Right ventricle myocardium superior (tissue), 1 donor: ENCODE measurements at places on chromosomes 11 and 22. TPM values are rescaled to one million over a fixed set of nuclear protein-coding genes. Genes with fewer than 3 reads are reported as not detected.

Gene SLC22A6
- not detected for total RNA-seq

Gene GRIK4
- total RNA-seq, result 0.11 TPM

Gene AIFM3
- total RNA-seq, result 0.67 TPM

DNA sequence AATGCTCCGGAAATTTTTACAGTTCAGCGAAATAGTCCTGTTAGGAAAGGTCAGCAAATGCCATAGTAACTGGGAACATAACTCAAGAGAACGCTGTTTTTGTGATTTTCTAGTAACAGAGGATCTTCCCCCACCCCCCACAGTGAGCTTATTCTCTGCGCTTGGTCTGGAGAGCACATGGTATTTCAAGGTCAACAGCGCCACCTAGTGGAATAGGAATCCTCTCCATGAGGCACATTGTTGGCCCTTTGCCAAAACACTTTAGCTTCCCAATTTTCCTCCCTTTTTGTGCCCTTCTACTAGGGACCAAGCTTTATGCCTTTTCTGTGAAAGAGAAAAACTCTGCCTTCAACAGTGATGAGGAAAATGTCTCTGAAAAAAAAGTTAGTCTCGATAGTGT, 13.2 kb upstream of the OR4C12 start:
- no peak for DNase-seq

Gene ANGPTL5
- total RNA-seq, result 1.9 TPM

DNA sequence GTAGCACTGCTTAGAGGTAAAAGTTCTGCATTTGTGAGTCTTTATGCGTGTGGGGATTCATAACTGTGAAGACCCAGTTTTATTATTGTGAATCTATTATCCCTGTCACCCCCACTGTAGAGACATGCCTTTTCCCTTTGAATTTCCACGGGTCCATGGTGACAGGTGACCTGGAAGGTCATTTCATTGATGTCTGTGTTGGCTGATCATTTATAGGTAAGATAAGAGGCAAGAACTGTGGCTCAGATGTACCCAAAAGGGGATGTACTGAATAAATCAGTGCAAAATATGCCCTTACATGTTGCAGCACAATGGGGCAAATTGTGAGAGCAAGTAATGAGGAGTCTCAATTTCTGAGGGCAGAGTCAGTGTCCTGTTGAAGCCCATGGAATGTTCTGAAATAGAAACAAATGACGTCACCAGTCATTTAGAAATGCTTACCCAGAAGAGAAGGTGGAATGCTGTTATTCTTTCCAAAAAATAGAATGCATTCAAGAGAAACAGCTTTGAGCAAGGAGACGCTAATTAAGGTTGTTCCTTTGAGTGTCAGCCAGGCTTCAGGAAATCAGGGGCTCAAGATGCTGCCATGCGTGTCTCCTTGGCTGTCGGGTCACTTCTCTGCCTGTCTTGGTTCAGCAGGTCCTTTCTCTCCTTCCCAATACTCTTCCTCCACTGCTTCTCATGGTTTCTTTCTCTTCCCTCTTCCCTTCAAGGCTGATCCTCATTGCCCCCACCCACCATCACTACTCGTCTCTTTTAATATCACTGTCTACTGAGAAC, 118.7 kb upstream of the E2F8 start:
- no peak for DNase-seq

DNA sequence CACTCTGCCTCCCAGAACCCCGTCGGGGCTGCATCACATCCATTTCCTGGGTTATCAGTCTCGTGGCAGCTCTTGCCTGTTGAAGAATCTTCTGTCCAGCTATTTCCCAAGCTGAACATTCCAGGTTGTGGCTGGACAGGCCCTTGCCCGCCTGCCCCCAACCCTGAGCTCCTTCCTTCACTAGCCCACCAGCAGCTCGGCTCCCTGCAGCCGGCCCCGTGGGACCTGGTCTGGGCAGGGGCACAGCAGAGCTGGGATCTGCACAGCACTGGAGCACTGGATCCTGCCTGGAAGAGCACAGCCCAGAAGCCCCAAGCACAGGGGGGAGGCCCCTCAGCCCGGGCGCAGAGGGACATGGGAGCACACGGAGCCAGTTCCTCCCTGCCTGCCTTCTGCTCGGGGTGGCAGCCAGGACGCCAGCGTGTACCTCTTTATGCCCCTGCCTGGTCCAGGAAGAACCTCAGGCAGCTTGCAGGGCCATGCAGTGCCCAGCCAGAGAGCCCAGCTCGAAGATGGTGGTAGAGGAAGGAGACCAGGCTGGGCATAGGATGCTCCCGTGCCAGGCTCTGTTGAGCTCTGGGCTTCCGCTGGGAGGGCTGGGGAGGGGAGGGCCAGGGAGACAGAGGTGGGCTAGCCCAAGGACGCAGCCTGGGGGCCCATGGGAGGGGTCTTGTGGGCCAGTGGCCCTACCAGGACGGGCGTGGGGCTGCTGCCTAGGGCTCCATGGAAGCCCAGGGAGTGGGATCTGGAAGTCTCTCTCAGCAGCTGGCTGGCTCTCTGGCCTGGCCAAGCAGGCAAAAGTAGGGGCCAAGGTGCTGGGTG, 16.6 kb upstream of the GNB1L start:
- peak; percentile 35 for DNase-seq

DNA sequence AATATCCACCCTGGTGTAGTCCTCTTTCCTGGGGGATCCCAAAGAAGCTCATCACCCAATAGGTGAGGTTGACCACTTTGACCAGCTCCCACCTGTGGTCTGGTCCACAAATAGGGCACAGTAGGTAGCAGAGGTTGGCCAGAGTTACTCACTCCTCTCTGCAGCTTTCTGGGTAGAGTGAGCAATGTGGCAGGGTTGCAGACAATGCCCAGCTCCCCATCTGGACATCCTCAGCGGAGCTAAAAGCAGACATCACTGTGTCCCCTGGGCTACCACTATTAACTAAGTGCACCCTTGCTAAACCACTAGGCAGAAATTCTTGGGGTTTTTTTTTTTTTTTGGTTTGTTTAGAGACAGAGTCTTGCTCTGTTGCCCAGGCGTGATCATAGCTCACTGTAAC, 48.4 kb upstream of the TP53I11 start:
- DNase-seq, result no peak

Gene ABCC8
- total RNA-seq, result 0.91 TPM

GRCh38 chr11:126189109-126189929, 22.1 kb downstream of the RPUSD4 start:
- DNase-seq, result no peak

Gene NAALADL1
- total RNA-seq, result 3.1 TPM

Gene LAYN
- total RNA-seq, result 3.0 TPM

GRCh38 chr11:107583629-107584195, 7.2 kb upstream of the ELMOD1 start:
- DNase-seq, result no peak

GRCh38 chr22:41621911-41622179, 750 bp downstream of the XRCC6 start:
- no peak for DNase-seq

Gene RHOD
- 66.8 TPM for total RNA-seq

- DNase-seq, result no peak
Observed at GRCh38 chr11:33320814-33321330, 63.7 kb downstream of the HIPK3 start.

GRCh38 chr11:123299721-123300120, 104.7 kb upstream of the CLMP start:
- peak; percentile 46 for DNase-seq

- no peak for DNase-seq
Observed at GRCh38 chr22:31825513-31825912, 71.7 kb downstream of the DEPDC5 start.

- no peak for DNase-seq
Observed at GRCh38 chr11:119645018-119645417, 84.0 kb downstream of the NECTIN1 start.

GRCh38 chr11:31818425-31818755, 7.3 kb upstream of the PAX6 start:
- no peak for DNase-seq

Gene SF3B2
- 61.2 TPM for total RNA-seq

Gene RIMBP3C
- total RNA-seq, result not detected

DNA sequence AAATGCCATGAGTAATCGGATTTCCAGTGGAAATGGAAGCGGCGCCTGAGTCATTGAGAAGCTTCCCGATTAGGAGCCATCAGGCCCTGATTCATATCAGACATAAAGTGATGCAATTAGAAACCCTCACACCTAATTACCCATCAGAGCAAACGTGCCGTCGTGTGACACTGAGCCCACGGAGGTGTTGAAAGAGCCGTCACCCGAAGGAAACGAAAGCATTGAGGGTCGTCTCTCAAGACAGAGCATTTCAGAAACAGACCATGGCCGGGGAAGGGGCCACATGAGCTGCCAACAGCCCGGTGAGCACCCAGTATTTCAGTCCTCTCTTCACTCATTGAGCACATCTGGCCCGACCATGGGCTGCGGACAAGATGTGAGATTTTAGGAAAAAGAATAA, 829.3 kb downstream of the TBC1D22A start:
- no peak for DNase-seq

Gene ACO2
- total RNA-seq, result 835 TPM

DNA sequence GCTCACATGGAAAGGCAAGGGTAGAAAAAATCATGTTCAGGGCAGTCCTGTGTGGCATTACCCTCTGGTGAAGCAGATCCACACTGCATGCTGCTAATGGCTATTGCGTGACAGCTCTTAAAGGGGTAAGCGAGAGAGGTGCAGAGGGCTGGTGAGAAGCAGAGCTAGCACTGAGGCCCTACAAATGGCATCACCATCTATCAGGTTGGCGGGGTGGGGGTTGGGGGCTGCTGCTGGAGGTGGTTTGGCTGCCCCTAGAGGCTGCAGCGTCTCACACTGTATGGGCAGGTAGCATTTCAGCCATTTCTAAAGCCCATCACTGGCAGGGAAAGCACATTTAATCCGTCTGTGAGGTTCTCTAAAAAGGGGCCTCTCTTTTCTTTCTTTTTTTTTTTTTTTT, 16.9 kb upstream of the TMA7B start:
- no peak for DNase-seq

DNA sequence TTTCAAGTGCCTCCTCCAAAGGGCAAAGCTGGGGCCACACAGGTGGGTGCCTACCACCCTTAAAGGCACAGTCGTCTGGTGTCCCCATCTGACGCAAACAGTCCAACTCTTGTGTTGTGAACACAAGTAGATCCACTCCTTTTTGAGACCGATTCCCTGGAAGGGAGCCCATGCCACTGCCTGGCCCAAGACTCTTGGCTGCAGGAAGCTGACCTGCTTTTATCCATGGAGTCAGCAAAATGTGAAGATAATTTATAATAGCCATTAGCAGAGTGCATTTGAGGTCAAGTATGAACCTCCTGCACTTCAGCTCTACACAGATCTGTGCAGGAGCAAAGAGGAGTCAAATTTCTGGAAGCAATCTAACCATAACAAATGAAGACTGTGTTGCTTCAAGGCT, 68.5 kb downstream of the ADM start:
- DNase-seq, result no peak

GRCh38 chr11:17639091-17639490, 80.3 kb upstream of the MYOD1 start:
- DNase-seq, result no peak

- peak; percentile 22 for DNase-seq
Observed at GRCh38 chr11:2815762-2816496, 69.6 kb downstream of the CDKN1C start.

Gene POU2AF1
- total RNA-seq, result 0.27 TPM

Gene LRP5
- total RNA-seq, result 49.8 TPM

Gene TMEM86A
- total RNA-seq, result 4.3 TPM

GRCh38 chr22:32044913-32045312, 1.9 kb downstream of the SLC5A1 start:
- DNase-seq, result no peak

Gene ENTHD1
- not detected for total RNA-seq

DNA sequence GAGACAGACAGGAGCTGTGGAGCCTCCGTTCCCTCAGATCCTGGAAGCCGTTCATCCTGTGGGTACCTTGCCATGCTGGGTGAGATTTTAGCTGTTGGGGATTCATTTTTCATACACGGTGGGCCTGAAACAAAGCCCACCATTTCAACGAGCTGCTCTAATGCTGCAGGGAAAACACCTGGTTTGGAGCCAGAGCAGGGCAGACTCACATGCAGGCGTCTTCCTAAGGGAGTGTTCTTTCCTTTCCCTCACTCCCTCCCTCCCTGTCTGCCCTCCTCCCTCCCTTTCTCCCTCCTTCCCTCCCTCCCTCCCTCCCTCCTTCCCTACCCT, 52.5 kb downstream of the CD6 start:
- no peak for DNase-seq

Gene NOX4
- total RNA-seq, result 1.7 TPM

GRCh38 chr22:38114484-38115398, 4.3 kb upstream of the BAIAP2L2 start:
- peak; percentile 92 for DNase-seq

DNA sequence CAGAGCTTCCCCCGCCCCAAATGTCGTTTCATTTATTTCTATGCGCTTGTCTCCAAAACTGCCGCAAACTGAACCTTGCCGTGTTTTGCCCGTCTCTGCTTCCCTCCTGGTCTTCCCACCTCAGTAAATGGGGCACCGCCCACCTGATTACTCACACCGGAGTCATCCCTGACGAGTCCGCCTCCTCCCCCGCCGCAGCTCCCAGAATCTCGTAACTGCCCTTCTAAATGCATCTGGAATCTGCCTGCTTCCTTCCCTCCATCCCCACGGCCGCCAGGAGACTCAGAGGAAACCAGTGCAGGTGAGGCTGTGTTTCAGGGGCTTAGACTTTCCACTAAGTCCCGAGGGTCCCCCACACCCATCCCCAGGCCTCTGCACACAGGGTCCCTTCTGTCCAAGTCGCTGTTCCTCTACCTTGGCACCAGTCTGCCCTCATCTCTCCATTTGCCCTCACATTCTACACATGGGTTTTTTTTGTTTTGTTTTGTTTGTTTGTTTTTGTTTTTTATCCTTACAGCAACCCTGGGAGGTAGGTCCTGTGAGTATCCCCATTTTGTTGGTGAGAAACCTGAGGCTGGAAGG, 62.6 kb upstream of the PHF21B start:
- DNase-seq, result no peak

DNA sequence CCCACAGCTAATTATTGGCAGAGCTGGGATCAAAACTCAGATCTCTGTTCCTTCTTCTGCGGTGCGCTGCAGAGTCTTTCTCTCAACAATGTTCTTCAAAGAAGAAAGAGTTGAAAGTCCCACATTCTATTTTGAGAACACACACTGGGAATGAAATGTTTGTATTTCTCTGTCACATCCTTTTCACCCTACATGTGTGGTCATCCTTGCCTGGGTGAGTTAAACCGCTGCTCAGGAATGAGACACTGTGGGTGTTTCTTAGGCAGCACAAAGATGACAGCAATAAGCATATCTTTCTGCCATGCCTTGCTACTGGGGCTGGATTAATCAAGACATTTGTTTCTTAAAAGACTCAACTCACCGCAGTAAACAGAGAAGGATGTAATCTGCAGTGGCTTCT, 222.6 kb downstream of the LARGE1 start:
- no peak for DNase-seq

GRCh38 chr11:92477686-92478085, 253.1 kb downstream of the FAT3 start:
- no peak for DNase-seq

GRCh38 chr11:105667441-105667840, 57.6 kb downstream of the GRIA4 start:
- no peak for DNase-seq

- no peak for DNase-seq
Observed at GRCh38 chr22:49278340-49278739, 549.3 kb downstream of the BRD1 start.
